ENCODE measurements at places on chromosomes 4 and X.

GRCh38 chr4:2412534-2412884, 5.9 kb downstream of the ZFYVE28 start:
- no peak for DNase-seq

DNA sequence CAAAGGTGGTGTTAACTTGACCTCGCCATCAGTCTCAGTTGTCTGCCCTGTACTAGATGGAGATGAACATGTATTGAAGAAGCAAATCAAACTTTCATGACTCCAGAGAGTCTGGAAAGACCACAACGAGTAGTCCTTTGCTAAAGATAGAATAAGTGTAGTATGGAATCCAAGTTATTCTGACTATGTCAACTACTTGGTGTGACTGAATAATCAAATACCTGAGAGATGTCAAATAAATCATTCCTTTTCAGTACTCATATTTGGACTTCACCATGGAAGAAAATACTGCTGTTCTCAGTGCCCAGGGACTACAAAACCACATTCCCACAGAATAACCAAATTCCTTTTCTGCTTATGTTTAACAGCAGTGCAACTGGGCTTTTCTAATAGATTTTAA, 161.2 kb upstream of the SPRY1 start:
- no peak for DNase-seq

DNA sequence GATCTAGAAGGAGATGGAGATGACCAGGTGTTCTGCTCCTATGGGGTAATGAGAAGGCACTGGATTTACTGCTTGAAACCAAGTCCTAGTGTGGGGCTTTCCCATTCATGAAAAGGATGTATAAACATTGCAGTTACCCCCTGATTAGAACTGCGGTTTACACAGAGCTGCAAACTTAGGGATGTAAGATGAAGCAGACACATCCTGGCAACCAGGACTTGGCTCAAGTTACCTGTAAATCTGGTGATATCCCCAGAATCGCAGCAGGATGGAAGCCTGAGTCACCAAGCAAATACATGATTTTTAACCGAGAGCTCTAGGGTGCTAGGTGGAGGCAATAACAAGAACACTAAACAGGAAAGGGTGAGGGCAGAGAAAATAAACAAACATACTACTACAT, 178.6 kb upstream of the MAMLD1 start:
- no peak for DNase-seq

DNA sequence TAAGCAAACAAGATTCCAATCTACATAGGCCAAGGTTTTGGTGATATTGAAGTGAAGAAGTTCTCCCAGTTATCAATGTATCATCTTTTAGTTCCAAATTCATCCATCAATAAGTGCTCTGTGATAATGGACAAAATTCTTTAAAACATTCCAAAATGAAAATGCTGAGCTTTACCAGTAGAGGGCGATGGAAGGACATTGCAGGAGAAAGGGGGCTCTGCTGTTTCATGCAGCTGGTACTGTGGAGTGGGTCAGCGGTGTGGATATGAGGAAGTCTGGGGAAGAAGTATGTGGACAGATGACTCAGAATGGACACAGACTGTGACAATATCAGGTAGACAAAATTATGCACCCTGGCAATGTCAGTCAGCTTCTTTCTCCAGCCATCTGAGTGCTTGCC, 46.6 kb upstream of the HS6ST2 start:
- DNase-seq = peak; percentile 23

DNA sequence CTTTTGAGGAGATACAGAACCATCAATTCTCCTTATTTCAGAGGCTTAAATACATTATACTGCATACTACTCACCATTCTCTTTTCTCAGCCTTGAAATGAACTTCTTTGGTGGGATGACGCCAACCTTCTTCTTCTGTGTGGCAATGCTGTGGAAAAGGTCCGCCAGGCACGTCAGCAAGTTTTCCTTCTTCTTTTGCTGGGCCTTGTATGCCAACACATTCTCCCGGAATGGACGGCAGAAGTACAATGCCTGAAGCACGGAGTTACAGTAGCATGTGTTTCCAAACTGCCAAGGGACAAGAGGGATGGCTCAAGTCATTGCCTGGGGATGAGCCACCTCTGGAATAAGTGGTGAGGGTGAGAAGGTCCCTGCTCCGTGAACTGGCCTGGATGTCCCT, 31.2 kb downstream of the USP46 start:
- DNase-seq = no peak

GRCh38 chrX:11329021-11329420, 35.8 kb downstream of the AMELX start:
- DNase-seq = no peak
